Testis (tissue), 5 donors: ENCODE measurements at places on chromosomes 3 and 15. TPM values are rescaled to one million over a fixed set of nuclear protein-coding genes. Genes with fewer than 3 reads are reported as not detected.

The EXOG gene
- polyA plus RNA-seq: 14.8 TPM

- DNase-seq: no peak
Measured at GRCh38 chr3:47440131-47440530, 35.6 kb downstream of the SCAP start.

The GHSR gene
- 0.63 TPM for polyA plus RNA-seq

- DNase-seq: no peak
Measured at GRCh38 chr3:142886940-142887339, 1.9 kb downstream of the PCOLCE2 start.

- no peak for DNase-seq
Measured at GRCh38 chr3:189555558-189555881, 75.7 kb upstream of the TP63 start.

The MYEF2 gene
- polyA plus RNA-seq: 69.3 TPM

DNA sequence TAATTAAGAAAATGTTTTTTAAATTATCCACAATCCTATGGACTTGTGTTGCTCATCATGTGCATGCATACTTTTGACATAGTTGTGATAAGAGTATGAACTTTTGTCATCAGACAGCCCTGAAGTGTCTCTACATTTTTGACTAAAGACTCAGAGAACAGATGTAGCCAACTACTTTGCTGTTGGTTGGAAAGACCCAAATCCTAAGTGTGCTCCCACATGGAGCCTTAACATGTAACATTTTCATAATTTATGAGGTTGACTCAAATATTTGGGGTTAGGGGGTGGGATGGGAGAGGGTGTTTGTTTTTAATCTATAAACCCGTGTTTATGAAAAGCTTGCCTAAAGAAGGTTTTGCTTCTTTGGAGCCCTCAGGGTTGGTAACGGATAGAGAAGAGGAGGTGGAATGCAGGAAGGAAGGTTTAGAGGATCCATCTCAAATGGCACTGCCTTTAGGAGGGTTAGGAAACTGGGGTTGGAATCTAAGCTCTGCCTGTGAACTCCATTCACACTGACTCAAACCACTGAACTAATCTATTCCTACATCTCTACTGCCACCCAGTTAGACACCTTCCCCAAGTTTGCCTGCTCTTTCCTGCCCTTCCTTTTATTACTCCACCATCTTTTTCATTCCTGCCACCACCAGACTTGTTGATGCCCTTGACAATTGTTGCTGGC, 3.7 kb downstream of the BOC start:
- DNase-seq: no peak

The SLC2A2 gene
- 0.12 TPM for polyA plus RNA-seq

DNA sequence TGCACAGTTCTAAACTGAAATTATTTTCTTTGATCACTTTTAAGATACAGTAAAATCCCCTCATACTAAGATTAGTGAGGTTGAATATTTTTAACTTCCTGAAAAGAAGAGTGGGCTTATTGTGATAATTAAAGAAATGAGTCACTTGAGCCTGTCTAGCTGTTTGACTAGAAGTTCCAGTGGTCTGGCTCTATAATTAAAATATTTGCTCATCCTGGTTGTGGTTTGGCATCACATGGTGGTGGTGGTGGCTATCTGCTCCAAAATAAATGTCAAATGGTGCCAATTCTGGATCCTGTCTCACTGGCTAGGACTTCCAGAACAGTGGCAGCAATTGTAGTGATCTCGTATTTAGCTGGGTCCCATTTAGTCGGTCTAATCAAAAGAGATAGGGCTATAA, 8.6 kb upstream of the TEX9 start:
- DNase-seq: no peak

The TMEM207 gene
- not detected for polyA plus RNA-seq

- DNase-seq: no peak
Measured at GRCh38 chr15:81604713-81605112, 230.7 kb upstream of the TMC3 start.

- DNase-seq: no peak
Measured at GRCh38 chr3:40532252-40532651, 7.5 kb downstream of the ZNF621 start.

DNA sequence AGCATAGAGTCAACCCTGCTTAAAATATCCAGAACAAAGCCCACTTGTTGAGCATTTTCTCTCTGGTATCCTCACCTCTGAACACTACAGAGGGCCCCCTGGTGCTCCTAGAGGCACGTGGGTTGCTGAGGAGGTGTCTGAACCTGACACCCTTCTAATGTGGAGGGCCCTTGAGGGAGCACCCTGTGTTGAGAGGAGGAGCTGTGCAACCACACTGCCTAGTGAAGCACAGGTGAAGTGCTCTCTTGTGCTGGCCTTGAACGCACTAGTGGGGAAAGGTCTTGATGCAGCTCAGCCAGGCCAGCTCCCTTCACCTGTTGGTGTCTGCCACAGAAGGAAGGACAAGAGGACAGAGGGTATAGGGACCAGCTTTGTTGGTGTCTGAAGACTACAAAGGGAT, 51.9 kb downstream of the CCK start:
- no peak for DNase-seq

GRCh38 chr3:171522651-171523050, 62.4 kb upstream of the TNIK start:
- no peak for DNase-seq

The ACAD11 gene
- 26.1 TPM for polyA plus RNA-seq

DNA sequence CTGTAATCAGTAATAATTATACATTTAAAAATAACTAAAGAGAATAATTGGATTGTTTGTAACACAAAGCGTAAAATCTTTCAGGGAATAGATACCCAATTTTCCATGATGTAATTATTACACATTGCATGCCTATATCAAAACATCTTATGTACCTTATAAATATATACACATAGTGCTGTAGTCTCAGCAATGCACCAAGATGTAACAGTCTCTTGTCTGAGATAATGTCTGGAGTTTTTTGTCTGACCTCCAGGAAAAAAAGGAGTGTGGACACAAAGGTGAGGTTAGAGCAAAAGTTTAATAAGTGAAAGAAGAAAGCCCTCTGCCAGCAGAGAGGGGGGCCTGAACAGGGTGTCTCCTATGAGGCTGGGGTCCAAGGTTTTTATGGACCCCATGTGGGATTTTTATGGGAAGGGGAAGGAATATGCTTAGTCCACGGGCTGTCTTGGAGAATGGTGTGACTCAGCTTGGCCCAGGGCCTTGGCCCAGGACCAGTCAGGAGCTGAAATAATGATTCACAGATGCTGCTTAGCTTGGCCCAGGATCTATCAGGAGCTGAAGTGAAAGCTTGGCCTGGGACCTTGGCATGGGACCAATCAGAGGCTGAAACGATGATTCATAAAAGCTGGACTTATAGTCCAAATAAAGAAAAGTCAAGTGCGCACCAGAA, 545.0 kb downstream of the ZPLD1 start:
- peak; percentile 57 for DNase-seq

GRCh38 chr15:80579611-80580010, 115.5 kb upstream of the ABHD17C start:
- no peak for DNase-seq

GRCh38 chr15:73782344-73782959, 29.3 kb upstream of the INSYN1 start:
- no peak for DNase-seq

DNA sequence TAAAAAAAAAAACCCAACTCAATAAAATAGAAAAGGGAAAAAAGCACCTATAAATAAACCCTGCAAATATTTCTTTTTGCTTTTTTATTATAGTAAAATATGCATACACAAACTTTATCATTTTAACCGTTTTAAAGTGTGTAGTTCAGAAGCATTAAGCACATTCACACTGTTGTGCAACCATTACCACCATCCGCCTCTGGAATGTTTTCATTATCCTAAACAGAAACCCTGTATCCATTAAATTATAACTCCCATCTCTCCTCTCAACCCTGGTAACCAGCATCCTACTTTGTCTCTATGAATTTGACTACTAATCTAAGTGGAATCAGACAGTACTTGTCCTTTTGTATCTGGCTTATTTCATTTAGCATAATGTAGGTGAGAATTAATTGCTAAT, 15.0 kb downstream of the CDCP1 start:
- DNase-seq: no peak
